ENCODE measurements at places on chromosomes 16 and 17.

DNA sequence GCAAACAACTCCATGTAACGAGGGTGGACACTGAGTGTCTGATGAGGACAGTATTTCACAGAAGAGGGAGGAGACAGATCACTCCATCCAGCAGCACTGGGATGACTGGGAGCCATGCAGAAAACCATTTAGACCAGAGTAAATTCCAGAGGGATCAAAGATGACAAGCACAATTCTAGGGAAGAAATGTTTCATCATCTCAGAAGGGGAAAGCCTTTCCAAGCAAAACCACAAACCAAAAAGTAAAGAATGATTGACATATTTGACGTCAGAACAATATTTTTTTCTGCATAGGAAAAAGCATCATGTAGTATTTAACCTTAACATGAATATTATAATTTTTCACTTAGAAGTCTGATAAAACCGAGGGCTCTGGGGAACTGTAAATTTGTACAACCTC, 4.8 kb downstream of the DNASE1 start:
- no peak for DNase-seq

- no peak for DNase-seq
Measured at GRCh38 chr16:29710227-29711219, 31.5 kb downstream of the QPRT start.

DNA sequence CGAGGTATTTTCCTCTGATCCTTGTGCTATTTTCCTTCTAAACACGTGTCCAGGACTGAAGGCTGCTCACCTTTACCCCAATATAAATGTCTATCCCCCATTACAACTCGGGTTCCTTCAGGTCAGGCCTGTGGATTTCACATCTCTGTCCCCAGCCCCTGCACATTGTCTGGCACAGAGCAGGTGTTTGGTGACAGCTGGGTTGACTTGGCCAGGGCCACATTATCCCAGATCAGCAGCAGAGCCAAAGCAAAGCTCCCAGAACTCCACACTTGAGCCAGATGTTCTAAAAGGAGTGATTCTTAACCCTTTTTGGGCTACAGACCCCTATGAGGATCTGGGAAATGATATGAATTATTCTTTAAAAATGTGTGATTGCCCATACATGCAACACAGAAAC, 18.0 kb upstream of the SPATA32 start:
- no peak for DNase-seq

DNA sequence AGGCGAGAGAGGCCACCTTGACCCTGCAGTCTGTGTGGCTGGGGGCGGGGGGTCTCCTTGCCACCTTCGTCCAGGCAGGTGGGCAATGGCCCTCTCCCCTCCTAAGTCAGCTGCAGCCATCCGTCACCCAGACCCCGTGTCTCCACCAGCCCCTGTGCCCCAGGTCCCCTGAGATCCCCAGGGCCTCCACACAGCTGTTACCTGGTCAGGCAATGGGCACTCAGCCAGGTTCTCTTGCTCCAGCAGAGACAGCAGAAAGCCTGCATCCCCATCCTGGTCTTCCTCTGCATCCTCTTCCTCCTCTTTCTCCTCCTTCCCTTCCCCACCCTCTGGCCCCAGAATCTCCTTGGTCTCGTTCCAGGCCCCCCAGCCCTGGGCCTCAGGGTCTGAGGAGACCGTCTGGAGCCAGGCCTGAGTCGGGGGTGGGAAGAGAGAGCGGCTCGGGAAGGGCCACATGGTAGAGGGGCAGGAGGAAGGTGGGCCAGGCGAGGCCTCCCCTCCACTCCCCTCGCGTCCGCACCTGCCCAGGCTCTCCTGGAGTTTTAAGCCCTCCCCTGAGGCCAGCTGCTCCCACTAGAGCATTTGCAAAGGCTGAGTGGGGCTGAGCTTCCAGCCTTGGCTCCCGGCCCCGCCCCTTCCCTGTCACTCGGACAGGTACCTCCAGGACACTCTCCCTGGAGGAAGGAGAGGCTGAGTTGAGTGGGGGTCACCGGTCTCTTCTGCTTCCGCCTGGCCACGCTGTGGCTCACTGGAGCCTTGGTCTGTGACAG, at the start of gene PABPN1L:
PABPN1L (minus strand) TSS at position 510 of the 770 bp plus-strand sequence; CDS start at position 456, 54 bp downstream.
- no peak for DNase-seq

- DNase-seq, result no peak
Measured at GRCh38 chr16:8776129-8776584, 21.3 kb downstream of the TMEM186 start.

DNA sequence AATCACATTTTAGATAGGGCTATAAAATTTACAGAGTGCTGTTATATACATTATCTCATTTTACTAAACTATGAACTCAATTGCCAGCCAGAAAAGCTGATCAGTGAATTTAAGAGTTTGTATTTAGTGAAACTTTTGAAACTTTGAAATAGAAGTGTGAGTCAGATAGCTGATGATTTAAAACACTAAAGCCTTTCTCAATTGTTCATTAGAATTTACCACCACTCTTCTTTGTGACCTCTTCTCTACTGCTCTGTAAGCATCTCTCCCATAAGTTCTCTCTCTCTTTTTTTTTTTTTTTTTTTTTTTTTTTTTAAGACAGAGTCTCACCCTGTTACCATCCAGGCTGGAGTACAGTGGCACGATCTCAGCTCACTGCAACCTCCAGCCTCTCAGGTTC, 43.7 kb downstream of the GOSR1 start:
- DNase-seq, result no peak

DNA sequence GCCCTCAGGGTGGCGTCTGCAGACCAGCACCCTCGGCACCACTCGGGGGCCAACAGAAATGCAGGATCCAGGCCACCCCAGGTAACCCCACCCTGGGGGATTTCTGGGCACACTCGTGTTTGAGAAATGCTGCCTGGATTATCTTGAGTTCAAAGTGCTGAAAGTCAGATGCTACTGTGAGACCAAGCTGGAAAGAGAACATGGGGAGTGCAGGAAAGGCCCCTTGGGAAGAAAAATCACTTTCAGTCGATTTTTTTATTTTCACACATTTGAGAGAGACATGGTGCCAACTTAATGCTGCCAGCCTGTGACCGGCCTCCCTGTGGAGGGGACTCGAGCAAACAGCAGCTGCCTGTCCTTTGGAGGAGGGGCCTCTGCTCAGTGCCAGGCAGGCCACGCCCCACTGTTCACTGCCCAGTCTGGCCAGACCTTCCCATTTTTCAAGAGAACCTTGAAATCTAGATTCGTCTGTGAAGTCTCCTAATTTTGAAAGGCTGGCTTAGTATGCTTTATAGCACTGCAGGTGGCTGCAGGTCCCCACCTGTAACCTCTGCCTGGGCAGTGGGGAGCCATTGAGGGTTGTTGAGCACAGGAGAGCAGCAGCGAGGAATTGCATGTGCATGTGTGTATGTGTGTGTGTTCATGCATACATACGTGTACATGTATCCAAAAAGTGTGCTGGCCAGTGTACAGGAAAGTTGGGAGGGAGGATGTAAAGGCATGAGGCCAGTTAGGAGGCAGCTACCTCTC, 70.7 kb upstream of the PLCG2 start:
- no peak for DNase-seq
